HepG2 (cell line): ENCODE measurements at places on chromosomes 5 and 9. TPM values are rescaled to one million over a fixed set of nuclear protein-coding genes. Genes with fewer than 3 reads are reported as not detected.

DNA sequence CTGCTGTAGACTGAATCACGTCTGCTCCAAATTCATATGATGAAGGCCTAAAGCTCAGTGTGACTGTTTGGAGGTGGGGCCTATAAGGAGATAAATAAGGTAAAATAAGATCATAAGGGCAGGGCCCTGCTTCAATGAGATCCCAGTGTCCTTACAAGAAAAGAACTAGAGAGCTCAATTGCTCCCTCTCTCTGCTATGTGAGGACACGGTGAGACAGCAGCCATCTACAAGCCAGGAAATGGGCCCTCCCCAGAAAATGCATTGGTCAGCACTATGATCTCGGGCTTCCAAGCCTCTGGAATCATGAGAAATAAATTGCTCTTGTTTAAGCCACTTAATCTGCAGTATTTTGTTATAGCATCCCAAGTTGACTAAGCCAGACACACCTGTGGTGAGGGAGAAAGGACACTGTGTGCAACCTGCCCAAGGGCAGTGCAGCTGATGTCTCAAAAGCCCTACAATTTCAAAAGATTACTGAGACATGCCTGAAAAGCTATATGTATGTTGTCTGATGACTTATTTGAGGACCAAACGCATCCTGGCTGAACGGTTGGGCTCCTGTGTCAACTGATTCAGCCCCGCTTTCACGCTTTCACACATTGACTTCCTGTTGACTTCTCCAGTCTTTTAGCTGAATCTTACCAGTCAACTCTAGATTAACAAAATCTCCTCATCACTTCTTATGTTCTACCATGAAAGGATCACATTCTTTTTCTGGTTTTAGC is 13.2 kb downstream of the GZMK start:
- DNase-seq, result no peak

- no peak for DNase-seq
Measured at GRCh38 chr9:108779551-108780325, 76.0 kb downstream of the ACTL7B start.

DNA sequence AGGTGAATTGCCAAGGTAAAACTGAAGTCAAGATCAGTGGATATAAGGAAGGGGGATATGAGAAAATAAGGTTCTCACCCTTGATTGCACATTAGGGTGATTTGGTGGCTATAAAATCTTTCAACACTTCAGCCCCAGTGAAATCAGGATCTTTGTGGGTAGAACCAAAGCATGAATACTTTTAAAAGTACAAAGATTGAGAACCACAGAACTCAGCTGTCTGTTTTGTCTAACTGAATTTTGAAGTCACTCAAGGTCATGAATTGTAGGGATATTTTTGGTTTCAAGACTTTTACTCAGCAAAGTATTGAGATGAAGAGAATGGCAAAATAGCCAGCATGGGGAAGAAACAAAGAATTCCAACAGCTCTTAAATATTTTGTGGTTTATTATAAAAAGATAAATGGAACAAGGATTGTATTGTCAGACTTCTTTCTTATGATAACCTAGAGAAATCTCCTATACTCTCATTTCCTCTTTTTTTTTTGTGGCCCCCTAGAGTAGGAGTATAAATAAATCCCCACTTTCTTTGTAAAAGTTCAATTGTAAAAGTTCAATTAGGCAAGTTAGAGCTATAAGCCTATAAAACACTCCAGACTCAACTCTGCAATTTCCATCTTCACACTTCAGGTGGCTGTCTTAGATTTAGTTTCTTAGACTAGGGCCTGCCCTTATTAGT is 272.9 kb downstream of the PDE4D start:
- no peak for DNase-seq

DNA sequence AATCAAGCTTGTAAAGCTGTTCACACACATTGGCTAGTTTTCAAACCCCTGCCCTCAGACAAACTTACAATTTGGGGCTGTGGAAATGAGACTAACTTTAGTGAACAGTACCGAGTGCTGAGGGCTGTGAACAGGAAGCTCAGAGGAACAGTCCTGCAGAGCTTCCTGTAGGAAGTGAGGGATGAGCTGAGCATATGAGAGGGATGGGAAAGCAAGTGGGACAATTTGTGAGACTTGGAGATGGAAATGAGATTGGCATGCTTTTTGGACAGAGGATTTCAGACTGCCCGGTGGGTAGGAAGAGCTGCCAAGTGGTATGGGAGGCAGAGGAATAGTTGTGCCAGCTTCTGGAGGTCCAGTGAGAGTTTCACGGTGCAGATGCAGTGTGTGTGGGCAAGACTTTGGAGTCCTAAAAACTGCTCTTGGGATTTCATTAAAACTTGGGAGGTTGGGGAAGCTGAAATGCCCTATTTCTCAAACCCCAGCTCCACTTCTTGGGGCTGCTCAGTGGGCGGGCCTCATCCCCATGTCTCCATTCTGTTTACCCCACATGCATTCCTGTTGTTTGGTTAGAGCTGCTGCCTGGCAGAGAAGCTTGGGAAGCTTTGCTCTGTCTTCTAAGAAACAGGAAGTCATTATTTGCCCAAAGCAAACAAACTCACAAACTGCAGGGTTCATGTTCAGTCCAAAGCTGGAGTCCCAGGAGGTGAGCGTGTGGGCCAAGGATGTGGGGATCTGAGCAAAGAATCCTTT is 267.5 kb downstream of the ZSWIM6 start:
- DNase-seq, result peak; percentile 7

GRCh38 chr5:8068078-8068477 is 199.1 kb downstream of the MTRR start:
- no peak for DNase-seq

- DNase-seq, result no peak
Measured at GRCh38 chr5:180990882-180991242, 2.2 kb downstream of the BTNL3 start.

DNA sequence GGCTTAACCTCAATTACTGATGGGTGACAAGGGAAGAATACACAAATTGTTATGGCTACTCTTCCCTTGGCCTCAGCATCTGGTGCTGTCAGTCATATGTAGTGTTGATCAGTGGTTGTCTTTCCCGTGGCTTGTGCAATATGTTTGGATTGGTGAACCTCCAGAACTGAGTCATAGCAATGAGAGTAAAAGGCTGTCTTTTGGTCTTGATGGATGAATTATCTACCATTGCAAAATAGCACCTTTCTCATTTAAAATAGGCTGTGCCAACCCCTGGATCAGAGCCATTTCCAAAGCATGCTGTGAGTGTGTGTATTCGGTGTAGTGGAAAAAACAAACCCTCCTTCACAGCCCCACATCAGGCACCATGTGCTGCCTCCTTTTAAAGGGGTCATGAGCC is 14.6 kb upstream of the F2R start:
- DNase-seq, result peak; percentile 28

DNA sequence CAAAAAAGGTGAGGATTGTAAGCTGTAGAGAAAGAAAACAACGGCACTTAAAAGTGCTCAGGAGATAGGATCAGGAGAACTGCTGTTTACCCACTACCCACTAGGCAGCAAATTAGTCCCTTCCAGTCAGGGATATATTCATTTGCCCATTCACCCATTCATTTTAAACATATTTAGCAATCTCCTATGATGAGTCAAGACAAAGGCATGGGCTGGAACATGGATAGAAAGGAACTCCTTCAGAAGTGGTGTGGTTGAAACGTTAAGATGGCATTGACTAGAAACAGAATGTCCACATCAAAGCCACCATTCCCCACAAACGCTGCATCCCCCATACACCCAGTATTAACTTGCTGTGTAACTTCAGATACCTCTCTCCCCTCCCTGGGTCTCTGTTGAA is 225.7 kb downstream of the ASTN2 start:
- DNase-seq, result no peak

DNA sequence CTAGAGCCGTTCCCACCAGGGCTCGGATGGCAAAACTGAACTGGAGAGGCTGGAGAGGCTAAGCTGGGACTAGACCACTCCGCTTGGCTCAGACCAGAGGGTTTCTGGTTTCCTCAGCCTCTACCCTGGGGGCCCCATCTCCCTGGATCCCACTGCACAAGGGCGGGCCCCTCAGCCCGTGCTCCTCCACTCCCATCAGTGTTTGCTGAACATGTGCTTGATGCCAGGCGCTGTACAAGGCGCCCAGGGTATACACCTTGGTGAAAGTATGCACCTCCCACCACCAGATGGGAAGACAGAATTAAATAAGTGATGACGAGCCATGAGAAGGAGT is 18.0 kb downstream of the GPX3 start:
- no peak for DNase-seq

DNA sequence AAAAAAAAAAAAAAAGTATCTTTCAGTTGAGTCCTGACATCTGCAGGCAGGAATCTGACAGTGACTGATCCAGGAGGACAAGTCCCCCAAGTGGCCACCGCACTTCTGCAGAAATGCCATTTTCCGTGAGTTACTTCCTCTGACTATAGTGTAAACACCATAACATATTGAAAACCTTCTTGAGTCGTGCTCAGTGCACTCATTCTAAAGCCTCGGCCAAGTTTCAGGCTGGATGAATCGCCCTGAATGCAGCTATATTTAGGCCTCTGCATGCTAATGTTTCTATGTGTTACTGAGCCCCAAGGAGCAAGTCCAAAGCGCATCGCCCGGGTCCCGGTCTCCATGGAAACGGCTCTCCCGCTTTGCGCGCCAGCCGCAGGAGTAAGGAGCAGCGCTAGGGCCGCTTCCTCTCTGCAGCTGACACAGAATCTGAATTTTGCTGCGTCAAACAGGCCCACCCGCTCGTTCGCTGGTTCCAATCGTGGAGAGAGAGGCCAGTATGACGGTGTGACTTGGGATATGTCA is 335.4 kb downstream of the MSX2 start:
- DNase-seq, result peak; percentile 24

DNA sequence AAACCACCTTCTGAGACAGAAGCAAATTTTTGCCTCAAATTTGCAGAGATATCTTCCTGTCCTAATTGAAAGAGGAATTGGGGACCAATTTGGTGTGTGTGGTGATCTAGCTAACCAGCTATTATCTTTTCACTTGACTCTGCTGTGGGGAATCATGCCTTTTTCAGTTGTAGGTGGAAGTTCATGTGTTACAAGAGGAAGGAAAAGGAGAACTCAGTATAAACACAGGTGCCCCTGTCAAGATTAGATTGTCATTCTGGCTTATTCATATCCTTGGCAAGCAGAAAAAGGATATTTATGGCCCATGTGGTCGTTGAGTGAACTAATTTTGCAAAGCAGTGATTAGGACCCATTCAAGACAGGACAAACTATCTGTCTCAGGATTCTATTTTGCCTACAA is 336.8 kb upstream of the SLC30A5 start:
- no peak for DNase-seq

- no peak for DNase-seq
Measured at GRCh38 chr5:169876386-169876785, 103.9 kb downstream of the INSYN2B start.

- DNase-seq, result no peak
Measured at GRCh38 chr5:140221697-140222223, 46.8 kb downstream of the CYSTM1 start.

DNA sequence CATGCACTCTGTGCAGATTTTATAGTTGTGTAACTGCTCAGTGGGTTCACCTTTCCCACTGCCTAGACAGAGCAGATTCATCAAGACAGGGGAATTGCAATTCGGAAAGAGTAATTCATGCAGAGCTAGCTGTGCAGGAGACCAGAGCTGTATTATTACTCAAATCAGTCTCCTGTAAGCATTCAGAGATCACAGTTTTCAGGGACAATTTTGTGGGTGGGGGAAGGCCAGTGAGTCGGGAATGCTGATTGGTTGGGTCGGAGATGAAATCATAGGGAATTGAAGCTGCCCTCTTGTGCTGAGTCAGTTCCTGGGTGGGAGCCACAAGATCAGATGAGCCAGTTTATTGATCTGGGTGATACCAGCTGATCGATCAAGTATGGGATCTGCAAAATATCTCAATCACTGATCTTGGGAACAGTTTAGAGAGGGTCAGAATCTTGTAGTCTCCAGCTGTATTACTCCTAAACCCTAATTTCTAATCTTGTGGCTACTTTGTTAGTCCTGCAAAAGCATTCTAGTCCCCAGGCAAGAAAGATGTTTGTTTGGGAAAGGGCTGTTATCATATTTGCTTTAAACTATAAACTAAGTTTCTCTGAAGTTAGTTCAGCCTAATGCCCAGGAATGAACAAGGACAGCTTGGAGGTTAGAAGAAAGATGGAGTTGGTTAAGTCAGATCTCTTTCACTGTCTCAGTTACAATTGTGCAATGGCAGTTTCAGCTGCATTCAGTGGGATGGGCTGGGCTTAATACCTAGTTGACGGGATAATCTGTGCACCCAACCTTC is 12.7 kb upstream of the SVEP1 start:
- no peak for DNase-seq

- no peak for DNase-seq
Measured at GRCh38 chr9:88791105-88791805, 200.0 kb upstream of the S1PR3 start.

DNA sequence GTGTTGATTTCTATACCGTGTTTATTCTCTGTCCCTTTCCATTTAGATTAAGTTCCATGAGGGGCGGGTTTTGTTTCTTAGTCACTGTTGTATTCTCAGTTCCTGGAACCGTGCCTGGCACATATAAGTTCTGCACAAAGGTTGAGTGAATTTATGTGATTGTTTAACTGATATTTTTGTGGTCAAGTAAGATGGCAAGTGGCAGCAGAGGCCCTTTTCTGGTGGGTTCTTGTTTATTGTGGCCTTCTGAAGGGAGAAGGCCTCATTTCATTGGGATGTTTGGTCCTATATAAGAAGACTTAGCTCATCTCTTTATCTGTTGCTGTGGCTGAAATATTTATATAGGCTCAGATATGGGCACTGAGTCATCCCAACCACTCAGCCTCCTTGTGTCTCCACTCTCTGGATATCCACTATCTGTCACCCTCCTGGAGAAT is 262.5 kb downstream of the PSAT1 start:
- DNase-seq, result no peak

ANKRA2 gene
- polyA plus RNA-seq, result 29.4 and 33.6 TPM in 2 replicates

TAF11L5 gene
- polyA plus RNA-seq, result not detected in 2 replicates

ESM1 gene
- not detected in 2 replicates for polyA plus RNA-seq

SHLD3 gene
- 3.2 and 3.6 TPM in 2 replicates for polyA plus RNA-seq

PCDHA4 gene
- polyA plus RNA-seq, result not detected in 2 replicates
